ENCODE measurements at places on chromosomes 4 and X.

- no peak for DNase-seq
Measured at GRCh38 chr4:173675446-173675845, 145.4 kb upstream of the HAND2 start.

DNA sequence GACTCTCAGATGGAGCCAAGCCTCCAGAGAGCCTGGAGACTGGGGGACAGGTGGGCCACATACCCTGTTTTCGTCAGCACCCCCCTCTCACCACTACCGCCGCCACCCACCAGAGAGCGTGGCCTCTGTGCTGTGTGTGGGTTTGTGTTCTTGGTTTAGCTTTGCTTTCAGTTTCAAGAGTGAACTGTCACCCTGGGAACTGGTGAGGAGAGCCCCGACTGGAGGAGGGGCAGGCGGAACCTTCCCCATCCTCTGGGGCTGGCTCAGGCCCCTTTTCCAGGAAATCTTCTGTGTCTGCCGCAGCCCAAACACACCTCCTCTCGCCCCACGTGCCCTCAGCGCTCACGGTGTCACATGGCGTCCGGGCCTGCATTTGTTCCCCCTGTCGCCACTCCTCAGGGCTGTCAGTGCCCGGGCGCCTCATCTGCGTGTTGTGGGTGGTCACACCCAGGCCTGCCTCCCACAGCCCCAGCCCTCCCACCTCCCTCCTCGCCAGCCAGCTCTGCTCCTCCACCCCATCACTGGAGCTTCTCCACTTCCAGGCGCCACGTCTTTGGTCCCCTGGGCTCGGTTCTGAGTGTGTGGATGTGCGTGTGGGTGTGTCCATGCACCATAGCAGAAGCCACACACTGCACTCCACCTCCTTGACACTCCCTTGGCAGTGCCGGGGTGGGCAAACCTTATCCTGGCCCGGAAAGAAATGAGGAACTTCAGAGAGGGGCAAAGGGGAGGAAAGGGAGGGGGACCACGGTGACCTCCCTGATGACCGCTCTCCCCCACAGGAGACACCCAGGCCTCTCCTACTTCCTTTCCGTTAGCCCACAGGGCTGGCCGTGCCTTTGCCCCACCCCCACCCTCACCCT, 27.8 kb downstream of the ELF4 start:
- peak; percentile 74 for DNase-seq

- DNase-seq: no peak
Measured at GRCh38 chr4:111744847-111745246, 400.4 kb upstream of the FAM241A start.

- peak; percentile 23 for DNase-seq
Measured at GRCh38 chr4:83054928-83055327, 19.9 kb downstream of the COPS4 start.

DNA sequence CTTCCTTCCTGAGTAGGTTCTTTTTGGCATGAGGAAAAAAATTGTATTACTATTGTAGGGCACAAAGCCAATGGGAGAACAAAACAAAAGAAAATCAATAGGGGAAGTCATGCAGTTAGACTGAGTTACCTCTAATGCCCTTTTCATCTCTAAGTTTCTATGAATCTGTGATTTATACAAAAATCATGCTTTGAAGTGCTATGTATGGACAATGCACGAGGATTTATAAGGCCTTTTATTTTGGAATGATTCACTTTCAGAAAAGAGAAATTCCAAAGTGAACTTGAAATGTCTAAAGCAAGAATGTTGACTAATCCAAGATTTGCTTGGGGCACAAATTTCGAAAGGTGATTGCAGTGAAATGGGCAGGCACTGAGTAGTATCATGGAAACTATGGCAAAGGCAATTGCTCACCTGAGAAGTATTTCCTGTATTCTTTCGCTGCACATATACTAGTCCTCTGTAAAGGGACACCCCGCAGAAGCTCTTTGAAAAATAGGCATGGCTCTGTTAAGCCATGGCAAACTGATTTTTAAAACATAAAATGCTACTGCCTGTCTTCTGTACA, 52.8 kb downstream of the ADGRG4 start:
- DNase-seq: no peak

DNA sequence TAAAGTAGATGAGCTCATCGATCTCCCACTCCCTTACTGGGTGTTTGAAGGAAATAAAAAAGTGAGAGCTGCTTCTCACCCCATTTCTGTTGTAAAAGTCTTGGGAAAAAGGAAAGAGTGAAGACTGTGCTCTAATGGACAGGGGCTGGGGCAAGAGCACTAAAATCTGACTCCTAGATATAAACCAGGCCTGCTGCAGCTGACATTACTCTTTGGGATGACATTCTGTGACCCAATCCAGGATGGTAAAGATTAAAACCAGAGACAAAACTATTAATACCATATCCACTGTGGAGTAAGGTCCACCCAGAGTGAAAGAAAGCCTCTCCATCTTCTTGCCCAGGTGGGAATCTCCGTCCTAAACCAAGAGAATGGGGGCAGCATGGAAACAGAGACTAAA, 20.1 kb upstream of the NEUROG2 start:
- DNase-seq: no peak

DNA sequence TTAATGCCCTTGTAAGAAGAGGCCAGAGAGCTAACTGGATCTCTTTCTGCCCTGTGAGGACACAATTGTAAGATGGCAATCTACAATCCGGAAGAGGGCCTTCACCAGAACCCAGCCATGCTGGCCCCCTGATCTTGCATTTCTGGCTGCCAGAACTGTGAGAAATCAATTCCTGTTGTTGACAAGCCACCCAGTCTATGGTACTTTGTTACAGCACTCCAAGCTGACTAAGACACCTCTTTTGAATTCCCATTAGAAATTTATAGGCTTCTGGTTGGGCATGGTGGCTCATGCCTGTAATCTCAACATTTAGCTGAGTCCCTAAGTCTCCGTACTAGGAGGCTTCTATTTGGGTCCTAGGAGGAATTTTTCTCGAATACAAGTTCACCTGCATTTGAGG, 48.8 kb upstream of the RELL1 start:
- no peak for DNase-seq

DNA sequence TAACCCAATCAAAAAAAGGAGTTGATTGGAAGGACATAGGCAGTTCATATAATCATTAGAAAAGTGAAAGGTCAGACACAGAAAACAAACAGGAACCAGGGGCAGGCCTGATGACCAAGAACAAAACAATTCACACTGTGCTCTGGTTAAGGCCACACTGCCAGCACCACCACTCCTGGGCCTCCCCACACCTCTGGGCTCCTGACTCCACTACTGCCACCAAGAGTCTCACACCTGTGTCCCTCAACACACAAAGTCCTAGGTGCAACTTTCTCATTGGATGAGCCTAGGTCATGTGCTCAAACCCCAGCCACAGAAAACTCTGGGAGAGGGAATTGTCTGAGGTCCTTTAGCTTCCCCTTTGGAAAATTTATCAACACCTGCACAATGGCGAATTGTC, 11.1 kb upstream of the FAM9C start:
- DNase-seq: no peak

GRCh38 chr4:8287343-8288280, 18.1 kb downstream of the HTRA3 start:
- DNase-seq: no peak

GRCh38 chr4:76830964-76831703, 66.8 kb downstream of the SOWAHB start:
- DNase-seq: no peak

- no peak for DNase-seq
Measured at GRCh38 chr4:7194251-7195140, 2.2 kb downstream of the SORCS2 start.

DNA sequence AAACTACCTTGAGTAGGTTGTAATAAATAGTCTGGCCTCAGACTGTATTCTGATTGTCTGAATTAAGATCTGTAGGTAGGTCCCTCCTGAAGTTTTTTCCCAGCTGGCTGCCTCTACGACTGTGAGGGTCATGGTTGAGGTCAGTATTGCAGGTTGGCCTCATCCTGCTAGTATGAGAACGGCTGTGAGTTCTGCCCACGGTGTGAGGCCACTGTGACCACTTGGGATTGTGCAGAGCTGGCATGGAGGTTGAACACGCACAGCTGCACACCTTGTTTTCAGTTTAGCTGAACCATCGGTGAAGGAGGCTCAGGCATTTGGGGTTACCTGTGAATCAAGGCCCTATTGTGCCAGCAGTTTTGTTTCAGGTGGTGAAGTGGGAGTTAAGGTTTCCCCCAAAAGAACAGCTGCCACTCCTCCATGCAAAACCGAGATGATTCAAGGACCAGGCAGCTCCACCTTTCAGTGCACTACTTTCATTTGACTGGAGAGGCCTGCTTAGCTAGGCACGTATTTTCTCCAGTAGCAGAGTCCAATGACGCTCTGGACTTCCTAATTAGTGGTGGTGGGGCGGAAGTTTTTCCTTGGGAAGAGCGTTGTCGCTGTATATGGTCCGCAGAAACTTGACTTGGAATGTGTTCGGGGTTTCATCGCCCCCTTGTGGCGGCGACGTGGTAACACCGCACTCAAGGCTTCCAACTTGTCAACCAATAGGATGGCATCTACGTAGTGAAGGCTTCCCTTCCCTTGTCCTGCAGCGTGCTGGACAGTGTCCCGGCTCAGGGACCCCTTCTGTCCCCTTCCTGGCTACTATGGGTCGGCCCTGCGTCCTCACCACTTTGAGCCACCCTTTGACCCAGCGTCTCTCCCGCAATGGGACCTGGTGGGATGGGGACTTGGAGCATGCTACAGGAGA, 13.8 kb downstream of the CMC4 start:
- peak; percentile 51 for DNase-seq

GRCh38 chrX:112844250-112844649, 3.6 kb upstream of the AMOT start:
- DNase-seq: no peak

- no peak for DNase-seq
Measured at GRCh38 chr4:80007745-80008149, 65.3 kb downstream of the ANTXR2 start.

DNA sequence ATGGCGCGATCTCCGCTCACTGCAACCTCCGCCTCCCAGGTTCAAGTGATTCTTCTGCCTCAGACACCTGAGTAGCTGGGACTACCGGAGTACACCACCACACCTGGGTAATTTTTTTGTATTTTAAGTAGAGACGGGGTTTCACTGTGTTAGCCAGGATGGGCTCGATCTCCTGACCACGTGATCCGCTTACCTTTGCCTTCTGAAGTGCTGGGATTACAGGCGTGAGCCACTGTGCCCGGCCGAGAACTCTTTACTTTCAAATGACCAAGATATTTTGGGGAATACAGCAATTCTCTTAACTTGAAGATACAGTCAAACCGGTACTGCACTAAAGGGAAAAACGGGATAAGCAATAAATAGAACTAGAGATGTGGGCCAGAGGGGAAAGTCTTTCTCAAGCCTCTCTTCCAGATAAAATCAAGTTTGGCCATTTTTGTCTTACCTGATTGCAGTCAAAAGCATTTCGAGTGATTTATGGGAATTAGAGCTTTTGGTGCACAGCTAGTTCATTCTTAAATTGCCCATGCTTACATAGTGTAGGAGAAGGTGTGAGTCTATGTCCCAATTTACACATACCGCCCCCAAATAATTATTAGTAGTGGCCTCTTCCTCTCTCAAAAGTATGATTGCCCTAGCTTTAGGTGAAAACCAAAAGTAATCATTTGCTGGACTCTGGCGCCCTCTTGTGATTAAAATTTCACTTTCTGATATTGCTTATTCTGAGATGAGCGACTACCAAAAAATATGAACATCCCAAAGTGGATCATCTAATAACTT, 53.2 kb upstream of the ABCG2 start:
- peak; percentile 53 for DNase-seq

- DNase-seq: no peak
Measured at GRCh38 chr4:154595807-154596206, 5.3 kb upstream of the FGA start.

DNA sequence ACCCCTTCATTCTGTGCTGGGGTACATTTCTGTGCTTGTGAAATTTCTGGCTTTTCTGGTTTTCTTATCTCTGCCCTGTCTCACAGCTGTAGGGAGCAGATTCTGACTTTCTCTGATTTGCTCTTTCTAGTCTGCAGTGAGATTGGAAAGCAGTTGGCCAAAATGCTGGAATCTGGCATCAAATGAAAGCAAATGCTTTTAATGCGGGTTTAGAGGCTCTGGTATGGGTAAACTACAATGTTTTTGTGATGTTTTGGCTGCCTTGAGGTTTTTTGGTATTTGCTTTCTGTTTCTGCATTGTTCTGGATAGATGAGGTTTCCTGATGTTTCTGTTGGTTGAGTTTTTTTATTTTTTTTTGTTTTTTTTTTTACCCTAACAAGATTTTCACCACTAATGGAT, 23.8 kb downstream of the SMIM20 start:
- no peak for DNase-seq

DNA sequence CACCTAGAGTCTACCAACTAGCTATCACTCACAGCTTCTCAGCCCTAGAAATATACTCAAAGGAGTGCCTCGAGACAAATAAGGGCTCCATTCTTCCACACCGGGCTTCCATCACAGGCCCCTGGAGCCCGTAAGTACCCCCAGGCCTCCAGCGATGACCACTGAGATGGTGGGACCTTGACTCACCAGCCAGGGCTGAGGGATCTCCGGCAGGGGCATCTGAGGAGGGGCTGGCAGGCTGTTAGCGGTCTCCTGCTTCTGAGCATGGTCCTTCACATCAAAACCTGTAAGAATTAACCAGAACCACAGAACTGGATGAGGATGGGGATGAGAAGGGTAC, 71.3 kb downstream of the AFAP1 start:
- no peak for DNase-seq

- no peak for DNase-seq
Measured at GRCh38 chrX:12292996-12293765, 154.9 kb downstream of the FRMPD4 start.

- DNase-seq: no peak
Measured at GRCh38 chr4:153528705-153529485, 62.7 kb downstream of the TMEM131L start.

DNA sequence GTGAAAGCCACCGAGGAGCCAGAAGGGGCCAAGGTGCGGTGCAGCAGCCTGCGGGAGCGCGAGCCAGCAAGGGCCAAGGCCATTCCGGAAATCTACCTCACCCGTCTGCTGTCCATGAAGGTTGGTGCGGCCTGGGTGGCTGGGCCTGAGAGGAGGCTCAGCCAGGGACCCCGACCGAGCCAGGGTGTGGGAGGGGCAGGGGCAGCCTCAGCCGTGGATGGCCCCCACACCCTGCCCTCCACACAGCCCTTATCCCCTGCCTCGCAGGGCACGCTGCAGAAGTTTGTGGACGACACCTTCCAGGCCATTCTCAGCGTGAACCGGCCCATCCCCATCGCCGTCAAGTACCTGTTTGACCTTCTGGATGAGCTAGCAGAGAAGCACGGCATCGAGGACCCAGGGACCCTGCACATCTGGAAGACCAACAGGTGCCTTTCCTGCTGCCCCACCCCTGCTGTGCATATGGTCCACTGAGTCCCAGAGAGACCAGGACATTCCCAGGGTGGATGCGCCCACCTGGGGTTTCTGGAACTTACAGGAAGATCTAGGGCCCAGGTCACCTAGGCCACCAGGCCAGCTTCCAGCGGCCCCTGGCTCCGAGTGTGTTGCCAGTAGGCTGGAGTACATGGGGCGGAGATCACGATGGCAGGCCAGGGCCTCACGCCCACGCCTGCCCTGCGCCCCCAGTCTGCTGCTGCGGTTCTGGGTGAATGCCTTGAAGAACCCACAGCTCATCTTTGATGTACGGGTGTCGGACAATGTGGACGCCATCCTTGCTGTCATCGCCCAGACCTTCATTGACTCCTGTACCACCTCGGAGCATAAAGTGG, 3.4 kb upstream of the SRPK3 start:
- no peak for DNase-seq
